ENCODE measurements at places on chromosomes 6 and 20.
A peak's percentile ranks its signal among the peaks of the same experiment; 100 is the strongest.

- DNase-seq = peak; percentile 6
Observed at GRCh38 chr6:166691199-166691598, 64.1 kb upstream of the RPS6KA2 start.

DNA sequence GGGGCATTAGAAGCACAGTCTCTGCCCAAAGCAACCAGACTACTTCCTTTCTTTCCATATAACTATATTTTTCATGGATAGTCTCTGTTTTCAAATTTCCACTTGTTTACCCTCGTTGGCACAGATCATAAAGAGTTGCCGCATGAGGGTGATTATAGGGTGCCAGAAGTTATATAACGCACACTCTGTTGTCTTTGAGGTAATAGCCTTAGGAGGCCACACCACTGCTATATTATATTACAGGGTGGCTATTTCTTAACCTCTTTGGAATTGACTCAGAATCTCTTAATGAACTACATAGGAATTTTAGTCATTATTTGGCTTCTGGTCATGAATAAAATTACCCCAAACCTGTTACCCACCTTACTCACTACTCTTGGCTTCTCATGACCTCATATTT is 43.7 kb downstream of the KCNQ5 start:
- DNase-seq = no peak

DNA sequence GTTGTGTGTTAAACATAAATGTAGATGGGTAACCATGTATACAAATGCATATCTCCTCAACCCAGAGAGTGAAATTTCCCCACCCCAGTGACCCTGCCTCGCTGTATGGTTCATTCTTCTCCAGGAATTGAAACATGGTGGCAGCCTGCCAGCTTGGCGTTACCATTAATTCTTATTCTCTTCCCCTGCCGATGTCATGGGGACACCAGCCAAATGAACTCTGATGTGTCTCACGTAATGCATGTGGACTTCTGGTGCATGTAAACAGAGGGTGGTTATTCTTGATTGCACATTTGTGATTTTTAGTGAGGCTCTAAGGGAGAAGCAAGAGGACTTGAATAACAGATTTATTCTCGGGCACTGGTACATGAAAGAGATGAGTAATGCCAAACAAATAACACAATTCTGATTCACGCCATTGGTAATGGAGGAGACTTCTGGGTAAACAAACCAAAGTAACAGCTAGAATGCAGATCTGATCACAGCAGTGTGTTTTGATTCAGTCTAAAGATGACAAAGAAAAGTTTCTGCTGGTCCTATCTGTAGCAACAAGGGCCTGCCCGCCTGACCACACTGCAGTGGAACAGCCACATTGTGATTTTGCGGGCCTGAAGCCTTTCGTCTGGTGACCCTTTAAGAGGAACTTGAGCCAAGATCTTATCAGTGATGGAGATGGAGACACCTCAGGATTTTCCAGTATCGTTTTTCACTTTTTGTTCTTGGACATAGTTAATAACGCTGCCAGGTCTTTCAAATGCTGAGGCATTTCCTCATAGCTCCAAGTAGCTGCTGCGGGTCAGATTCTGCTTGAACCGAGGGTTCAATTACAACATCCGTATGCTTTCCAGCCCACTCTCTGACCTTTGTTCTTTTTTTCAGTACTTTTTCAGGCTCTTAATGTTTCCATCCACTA is 171.8 kb upstream of the AKAP12 start:
- peak; percentile 83 for DNase-seq

GRCh38 chr6:7545316-7546019 is 4.0 kb downstream of the DSP start:
- no peak for DNase-seq

GRCh38 chr6:152680879-152681517 is 16.7 kb upstream of the MYCT1 start:
- DNase-seq = no peak

GRCh38 chr6:1605893-1606779 is 3.6 kb upstream of the FOXC1 start:
- DNase-seq = no peak

DNA sequence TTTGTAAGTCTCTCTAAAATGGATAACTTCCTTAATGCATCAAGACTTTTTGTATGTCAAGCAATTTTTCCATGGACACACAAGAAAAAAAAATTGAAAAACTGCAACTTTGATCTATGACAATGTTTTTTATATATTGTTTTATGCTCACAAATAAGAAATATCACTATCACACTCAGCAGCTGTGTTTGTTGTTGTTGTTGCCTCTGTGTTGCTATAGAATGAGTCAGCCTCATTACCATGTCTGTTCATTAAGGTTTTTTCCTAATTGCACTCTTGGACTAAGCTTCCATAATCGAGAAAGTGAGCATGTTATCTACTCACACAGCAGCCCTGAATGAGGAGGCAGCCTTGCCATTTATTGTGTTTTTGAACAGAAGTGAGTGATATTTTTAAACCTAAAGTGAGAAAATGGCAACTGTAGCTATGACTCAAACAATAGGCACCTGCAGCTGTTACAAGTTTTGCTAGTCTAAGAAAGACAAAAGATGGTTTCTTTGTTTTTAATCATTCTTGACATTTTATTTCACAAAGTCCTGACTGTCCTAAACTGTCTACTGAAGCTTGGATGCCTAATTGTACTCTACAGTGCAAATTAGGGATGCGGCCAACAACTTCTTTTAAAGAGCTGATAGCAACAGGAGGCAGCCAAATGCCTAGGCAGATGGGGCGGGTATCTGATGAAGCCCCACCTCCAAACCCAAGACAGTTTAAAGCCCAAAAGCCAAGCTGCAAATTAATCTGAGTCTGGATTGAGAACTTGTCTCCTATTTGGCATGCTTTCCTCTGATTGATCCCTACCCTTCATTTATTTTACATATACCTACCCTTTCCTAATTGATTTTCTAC is 77.9 kb upstream of the DOK5 start:
- DNase-seq = no peak

- DNase-seq = no peak
Observed at GRCh38 chr6:108739496-108740330, 108.5 kb upstream of the ARMC2 start.

- no peak for DNase-seq
Observed at GRCh38 chr20:17790296-17790695, 90.5 kb downstream of the BANF2 start.

DNA sequence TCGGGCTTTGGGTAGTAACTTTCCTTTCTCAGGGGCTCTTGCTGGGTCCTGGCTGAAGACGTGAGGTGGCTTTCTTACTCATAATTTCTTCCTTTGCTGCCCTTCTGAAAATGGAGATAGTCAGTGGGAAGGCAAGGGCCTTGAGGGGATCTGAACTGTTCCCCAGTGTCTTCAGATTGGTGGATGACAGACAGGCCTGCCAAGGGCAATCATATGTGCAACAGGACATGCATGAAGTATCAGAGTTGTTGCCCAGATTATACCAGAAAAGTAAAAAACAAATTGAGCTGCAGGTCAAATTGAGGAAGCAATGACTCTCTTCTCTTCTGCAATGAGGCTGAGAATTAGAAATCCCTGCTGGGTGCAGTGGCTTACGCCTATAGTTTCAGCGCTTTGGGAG is 71.6 kb upstream of the PAX1 start:
- no peak for DNase-seq

DNA sequence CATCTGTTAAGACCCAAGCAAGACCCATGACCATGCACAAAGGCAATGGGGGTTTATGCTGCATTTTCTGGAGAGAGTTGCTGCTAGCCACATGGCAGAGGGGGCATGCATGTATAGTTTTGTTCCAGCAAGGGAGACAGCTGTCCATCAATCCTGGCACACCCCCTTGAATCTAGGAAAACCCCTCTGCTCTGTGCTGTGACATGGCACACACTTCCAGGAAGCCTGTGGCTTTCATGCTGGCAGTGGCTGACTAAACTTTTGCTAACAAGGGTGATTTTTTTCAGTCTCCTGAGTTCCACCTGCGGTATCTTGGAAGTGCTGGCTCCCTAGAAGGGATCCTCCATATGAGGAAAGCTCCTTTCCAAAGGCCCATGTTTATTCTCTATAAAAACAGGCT is 9.1 kb upstream of the CST4 start:
- no peak for DNase-seq

GRCh38 chr20:35578469-35578868 is 36.6 kb downstream of the ERGIC3 start:
- no peak for DNase-seq

DNA sequence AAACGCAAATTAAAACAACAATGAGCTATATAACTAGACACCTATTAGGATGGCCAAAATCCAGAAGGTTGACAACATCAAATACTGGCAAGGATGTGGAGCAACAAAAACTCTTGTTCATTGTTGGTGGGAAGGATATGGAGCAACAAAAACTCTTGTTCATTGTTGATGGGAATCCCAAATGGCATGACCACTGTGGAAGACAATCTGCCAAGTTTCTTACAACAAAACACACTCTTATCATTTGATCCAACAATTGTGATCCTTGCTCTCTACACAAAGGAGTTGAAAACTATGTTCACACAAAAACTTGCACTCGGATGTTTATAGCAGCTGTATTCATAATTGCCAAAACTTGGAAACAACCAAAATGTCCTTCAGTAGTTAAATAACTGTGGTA is 61.8 kb upstream of the LAMA2 start:
- no peak for DNase-seq
